ENCODE measurements at places on chromosomes 5 and 9.

DNA sequence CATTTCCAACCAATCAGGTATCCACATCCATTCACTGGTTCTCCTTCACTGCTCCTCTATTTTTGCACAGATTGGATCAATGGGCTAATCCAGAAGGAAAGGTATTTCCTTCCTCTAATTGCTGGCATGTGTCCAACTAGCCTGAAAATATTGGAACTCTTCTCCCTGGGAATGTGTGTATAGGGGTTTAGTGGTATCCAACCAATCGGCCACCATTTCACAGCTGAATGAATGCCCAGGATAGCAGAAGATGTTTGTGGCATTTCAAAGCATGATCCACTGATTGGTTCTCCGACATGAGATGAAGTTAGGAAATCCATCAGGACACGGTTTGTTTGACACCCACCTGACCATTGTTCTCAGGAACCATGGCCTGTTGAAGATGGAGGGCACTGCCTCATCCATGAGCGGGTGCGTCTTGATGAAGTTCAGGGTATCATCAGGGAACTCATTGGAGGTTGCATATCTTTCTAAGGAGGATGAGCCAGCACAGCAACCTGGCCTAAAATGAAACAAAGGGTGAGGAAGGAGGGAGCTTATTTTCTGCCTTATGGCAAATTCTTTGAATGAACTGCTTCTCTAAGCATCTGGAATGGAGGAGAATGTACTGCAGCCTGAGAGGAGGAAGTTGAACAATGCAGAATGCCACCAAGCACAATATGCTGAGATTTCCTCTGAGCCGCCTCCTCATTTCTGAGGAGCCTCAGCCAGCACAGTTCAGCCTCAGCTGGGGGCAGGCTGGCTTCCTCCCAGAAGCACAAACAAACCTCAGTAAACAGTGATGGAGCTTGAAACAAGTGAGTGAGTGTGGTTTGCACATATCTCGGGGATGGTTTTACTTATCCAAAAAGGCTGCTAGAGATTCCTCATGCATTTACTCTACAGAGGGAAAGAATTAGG, 94.6 kb downstream of the SEMA6A start:
- DNase-seq, result no peak

DNA sequence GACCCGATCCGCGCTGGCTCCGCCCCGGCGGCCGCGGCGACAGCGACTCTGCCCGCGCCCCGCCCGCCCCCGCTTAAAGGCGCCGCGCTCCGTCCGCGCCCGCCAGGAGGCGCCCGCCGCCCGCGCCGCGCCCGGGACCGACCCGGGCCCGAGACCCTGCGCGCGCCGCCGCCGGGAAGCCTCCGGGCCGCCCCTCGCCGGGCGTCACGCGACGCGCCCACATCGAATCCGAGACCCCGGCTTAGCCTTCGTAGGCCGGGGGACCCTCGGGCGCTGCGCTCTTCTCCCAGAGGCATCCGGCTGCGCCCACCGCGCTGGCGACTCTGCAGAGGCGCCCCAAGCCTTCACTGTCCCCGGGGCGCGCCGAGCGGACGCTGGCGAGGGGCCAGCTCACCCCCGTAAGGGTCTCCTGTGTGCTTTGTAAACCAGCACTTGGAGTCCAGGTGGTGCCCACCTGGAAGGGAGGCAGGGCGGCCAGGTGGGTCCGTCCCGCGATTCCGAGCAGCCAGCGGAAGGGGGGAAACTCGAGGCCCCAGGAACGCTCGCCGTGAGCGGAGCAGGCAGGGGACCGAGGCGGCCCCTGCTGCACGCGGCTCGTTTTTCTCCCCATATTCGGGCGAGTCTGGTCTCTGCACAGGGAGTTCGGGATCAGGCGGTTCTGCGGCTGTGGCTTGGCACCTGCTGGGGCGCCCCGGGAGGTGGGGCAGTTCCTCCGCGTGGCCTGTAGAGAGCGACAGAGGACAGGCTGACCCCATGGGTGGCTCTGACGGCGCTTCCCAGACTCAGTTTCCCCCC, 423 bp upstream of the ABCA2 start:
- DNase-seq, result no peak

DNA sequence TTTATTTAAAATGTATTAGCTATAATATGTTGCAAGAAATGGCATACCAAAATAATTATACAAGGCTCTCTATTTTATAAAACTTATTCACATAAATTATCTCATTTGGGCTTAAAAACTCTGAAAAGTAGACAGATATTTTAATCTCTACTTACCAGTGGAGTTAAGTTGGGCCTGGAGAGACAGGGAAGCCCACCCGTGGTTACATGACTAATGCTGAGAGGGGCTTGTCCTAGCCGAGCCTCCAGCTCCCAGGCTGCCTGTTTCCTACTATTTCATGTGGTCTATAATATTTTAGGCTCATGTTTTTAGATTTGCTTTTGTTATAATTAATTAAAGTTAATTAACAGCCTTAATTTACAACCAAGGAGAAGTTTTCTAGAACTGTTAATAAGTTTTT, 20.9 kb upstream of the ASPN start:
- DNase-seq, result no peak

- DNase-seq, result no peak
Measured at GRCh38 chr5:58967597-58968281, 384.9 kb downstream of the RAB3C start.

- DNase-seq, result no peak
Measured at GRCh38 chr9:6779417-6780241, 21.9 kb downstream of the KDM4C start.

- no peak for DNase-seq
Measured at GRCh38 chr9:79573412-79573923, 1.7 kb downstream of the TLE4 start.

DNA sequence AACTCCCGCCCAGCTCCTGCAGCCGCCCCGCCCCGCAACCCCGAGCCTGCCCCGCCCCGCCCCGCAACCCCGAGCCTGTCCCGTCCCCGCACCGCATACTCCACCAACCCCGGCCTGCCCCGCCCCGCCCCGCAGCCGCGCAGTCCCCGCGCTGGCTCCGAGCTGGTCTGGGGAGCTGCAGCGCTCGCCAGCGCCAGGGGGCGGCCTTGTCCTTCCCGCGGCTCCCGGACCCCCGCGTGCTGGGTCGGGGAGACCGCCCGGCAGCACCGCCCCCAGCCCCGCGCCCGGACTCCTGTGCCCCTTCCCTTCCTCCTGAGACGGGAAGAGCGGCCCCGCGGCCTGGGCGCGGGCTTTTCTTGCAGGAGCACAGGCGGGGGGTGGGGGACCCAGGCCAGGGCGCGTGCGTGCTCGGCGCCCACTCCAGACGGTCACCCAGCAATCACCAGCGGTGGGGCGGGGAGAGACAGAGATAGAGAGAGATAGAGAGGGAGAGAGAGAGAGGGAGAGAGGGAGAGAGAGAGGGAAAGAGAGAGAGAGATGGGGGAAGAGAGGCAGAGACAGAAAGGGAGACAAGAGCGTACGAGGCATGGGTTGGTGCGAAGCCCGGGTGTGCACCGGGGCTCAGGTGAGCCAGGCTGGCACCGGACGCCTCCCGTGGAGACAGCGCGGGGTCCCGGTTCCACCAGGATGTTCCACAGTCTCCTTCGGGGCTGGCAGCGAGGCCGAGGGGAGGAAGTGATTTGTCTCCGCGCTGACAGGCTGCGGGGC, 14.7 kb upstream of the TMEM250 start:
- DNase-seq, result no peak

GRCh38 chr5:131316822-131317221, 53.0 kb downstream of the CDC42SE2 start:
- DNase-seq, result no peak

Measured in vagina (tissue), 2 donors.